ENCODE measurements at places on chromosomes 3 and 15.

DNA sequence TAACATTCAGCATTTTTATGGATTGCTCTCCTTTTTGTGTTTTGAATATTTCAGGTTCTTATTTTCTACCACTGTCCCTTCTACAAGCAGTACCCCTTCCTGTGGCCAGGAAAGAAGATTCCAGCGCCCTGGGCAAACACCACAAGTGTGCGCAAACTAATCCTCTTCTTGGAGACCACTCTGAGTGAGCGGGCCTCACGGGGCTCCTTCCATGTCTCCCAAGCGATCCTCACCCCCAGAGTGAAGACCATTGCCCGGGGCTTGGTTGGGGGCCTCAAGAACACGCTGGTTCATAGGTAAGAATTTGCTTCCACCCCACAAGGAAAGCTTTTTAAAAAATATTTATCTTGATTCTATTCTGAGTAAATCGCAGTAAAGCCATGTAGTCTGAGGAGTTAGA, 118.7 kb upstream of the ZBED2 start:
- no peak for DNase-seq

- DNase-seq: no peak
These were observed 9.5 kb upstream of the KNSTRN start for GRCh38 chr15:40372981-40373380.

DNA sequence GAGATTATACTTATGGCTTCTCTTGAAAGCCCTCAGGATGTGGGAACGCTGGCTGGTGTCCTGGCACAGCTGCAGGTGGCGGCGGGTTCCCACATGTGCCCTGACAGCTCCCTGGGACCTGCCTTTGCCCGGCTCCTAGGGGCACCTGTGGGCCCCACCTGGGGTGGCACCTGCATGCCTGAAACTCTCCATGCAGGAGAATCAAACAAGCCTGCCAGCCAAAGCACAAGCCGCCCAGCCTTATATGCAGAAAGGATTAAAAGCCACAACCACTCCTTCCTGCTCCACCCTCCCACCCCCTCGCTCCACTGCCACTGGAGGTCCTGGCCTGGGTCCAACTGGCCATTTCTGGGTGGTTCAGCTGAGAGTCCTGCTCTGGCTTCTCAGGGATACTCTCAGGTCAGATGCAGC, 18.1 kb downstream of the TRPM1 start:
- DNase-seq: no peak

- DNase-seq: no peak
These were observed 76.0 kb downstream of the SSR3 start for GRCh38 chr3:156478891-156479290.

DNA sequence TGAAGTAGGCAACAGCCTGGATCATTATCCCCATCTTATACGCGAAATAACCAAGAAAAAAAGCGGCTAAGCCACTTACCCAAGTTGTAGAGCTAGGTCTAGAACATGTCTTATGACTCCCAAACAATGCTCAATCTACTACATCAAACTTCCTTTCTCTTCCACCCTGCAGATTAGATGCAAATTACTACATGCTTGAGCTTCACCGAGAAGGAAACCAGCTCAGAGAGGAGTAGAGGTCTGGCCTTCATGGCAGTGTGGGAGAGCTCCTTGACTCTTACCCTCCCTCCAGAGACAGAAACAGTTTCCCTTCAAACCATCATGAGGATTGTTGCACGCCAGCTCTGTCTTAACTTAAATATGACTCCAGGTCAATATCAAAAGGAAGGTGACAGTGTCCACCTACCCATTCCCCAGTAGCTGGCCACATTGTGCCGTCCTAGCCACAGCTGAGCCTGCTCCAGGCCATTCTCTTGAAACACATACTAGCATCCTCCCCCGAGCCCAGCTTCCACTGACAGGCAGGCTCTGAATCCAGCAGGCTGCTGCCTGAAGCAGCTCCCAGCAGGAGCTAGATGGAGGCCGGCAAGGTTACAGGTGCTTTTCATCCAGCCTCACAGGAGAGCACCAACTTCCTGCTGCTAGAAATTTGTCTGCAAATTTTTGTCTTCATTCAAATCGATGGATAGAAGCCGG, 56.8 kb downstream of the CPN2 start:
- DNase-seq: no peak

DNA sequence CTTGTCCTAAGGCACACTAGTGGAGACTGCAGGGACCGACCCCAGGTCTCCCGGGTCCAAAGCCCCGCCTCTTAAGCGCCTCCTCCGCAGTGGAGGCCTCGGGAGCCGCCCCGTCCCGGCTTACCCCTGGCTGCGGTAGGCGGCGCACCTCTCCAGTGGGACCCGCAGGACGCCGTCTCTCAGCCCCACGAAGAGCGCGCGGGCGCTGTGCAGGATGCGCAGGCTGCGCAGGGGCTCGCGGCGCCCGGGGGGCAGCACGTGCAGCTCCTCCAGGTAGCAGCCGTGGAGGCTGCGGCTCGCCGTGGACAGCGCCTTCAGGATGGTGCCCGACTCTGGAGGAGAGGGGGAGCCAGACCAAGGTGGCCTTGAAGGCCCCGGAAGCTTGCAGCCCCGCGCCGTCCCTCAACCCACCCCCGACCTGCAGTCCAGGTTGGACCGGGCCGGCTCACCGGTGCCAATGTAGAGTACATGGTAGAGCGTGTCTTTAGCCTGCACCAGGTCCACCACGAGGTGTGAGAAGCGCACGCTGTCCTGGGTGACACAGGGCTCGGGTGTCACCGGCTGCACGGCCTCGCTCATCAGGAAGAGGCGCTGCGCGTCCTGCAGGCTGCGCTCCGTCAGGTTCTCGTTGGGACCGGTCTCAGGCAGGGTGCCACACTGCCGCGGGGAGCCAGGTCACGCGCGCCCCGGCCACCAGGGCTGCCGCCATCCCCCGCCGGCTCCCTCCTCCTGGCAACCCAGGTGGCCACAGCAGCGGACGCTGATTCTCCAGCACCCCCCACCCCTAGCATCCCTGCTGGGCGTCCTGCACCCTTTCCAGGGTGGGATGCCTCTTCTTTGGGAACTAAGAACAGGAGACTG, 105.5 kb downstream of the SEMA5B start:
- DNase-seq: no peak

- DNase-seq: no peak
These were observed 103.2 kb downstream of the RYK start for GRCh38 chr3:134147411-134147810.

DNA sequence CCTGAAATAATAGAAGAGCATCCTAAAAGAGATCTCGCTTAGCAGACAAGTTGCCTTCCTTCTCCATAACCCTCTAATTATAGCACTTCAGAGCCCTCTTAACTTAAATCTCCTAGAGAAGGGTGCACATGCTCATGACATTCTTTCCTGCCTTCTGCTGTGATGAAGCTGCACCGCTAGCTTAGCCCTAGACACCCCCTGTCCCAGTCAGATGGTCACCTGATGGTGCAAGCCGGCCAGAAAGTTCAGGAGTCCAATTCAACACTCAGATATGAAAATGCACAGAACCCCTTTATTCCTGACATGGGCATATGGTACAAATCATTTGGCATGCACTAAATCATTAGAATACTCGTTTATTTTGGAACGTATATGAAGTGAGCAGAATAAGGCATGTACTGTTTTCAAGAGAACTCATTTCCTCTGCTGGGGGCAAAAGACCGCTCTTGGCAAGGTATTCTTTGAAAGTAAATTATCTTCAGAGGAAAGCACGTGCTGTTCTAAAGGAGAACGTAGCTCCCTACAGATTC, 420.4 kb upstream of the PROK2 start:
- DNase-seq: no peak

- no peak for DNase-seq
These were observed 31.3 kb upstream of the EBLN2 start for GRCh38 chr3:73030073-73030597.

DNA sequence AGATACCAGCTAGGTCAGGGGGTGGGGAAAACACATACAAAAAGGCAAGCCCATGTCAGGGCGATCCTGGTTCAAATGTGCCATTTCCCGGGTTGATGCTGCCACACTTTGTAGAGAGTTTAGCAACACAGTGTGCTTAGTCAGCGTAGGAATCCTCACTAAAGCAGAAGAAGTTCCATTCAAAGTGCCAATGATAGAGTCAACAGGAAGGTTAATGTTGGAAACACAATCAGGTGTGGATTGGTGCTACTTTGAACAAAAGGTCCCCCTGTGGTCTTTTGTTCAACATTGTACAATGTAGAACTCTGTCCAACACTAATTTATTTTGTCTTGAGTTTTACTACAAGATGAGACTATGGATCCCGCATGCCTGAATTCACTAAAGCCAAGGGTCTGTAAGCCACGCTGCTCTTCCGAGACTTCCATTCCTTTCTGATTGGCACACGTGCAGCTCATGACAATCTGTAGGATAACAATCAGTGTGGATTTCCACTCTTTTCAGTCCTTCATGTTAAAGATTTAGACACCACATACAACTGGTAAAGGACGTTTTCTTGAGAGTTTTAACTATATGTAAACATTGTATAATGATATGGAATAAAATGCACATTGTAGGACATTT, 28.9 kb downstream of the TPM1 start:
- no peak for DNase-seq

DNA sequence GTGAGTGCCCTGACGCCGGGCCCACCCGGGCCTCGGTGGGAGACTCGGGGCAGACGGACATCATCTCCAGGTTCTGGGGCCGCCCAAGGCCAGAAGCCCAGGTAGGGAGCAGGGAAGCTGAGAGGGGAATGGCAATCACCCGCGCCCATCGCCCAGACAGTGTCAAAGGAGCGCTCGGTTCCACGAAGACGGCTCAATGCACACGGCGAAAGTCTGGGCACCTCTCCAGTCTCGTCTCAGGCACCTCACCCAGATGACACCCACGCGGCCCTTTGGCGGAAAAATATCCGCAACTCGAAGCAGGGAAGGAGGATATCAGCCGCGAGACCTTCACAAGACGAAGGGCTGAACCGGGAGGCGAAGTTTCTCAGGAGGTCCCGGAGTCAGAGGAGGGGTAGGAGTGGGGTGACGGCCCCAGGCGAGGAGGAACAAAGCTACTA, 916 bp downstream of the IL17RD start:
- DNase-seq: no peak

DNA sequence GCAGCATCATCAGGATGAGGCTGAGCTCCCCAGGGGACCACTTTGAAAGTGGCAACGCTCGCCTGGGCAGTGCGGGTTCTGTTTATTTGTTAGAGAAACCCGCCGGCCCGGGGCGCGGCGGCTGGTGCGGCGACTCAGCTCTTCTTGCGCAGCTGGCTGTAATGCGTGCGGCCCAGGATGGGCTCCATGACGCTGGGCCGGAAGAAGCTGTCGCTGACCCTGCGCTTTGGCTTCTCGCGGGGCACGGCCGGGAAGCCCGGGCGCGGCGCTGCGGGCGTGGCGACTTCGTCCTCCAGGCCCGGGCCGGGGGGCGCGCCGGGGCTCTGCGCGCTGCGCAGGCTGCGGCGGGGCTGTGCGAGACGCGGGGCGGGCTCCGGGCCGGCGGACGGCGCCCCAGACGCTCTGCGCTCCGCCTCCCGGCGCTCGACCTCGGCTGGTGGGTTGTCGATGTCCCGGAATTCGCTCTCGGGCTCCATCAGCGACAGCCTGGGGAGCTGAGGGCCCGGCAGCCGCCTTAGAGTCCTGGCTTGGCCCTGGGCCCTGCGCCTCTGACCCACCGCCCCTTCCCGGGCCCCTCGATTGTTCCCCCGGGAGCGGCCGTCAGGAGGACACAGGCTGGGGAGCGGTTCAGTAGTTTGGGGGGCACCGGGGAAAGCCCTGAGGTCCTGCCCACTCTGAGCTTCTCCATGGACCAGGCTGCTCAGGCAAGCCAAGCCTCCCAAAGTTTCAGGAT, 10.3 kb upstream of the KIF7 start:
- DNase-seq: no peak

Data from central memory CD4-positive, alpha-beta T cell (primary cell).